ENCODE measurements at places on chromosomes 4 and X.

- DNase-seq: no peak
Measured at GRCh38 chr4:5477613-5478012, 230.7 kb downstream of the EVC2 start.

DNA sequence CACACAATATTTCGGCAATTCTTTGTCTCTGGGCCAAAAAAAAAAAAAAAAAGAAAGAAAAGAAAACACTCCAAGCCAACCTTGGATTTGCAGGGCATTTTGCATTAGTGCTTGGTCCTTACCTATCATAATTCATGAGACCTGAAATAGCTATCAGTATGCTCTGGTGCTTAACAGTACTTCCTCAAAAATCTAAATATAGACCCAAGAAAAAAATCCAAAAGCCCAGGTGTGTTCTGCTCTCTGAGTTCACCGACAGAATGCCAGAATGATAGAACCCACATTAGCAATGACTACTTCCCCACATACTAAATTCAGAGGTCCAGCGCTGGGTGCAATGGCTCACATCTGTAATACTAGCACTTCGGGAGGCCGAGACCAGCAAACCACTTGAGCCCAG is 42.9 kb downstream of the ABCG2 start:
- no peak for DNase-seq

DNA sequence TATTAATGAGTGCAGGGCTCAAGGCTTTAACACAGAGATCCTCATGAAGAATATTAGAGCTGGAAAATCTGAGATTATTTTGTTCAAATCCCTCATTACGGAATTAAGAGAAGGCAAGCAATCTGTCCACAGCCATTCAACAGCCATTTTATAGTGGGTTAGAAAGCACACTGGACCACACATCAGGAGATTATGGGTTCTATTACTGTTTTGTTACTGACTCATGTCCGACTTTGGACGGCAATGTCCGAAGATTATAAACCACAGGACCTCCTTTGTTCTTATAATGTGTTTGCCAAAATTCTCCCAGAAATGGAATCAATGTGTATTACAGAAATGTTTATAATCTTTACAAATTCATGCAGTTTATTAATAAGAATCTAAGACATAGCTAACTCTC is 8.1 kb downstream of the LAMTOR3 start:
- no peak for DNase-seq

DNA sequence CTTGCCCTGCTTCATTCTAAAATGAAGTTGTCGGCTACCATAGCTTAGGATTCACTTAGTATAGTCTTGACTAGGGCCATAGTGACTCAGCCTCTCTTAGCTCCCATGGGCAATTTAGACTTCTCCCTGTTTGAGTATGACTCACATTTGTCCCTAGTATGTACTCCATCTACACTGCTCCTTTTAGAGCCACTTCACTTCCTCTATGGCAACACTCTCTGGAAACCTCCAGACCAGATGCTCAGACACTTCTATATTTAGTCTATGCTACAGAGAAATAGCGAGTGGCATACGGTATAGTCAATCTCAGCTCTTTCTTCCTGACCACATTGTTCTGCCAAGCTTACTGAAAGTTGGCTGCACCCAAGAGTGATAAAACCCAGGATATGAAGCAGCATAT is 11.2 kb downstream of the MEPE start:
- DNase-seq: peak; percentile 95

DNA sequence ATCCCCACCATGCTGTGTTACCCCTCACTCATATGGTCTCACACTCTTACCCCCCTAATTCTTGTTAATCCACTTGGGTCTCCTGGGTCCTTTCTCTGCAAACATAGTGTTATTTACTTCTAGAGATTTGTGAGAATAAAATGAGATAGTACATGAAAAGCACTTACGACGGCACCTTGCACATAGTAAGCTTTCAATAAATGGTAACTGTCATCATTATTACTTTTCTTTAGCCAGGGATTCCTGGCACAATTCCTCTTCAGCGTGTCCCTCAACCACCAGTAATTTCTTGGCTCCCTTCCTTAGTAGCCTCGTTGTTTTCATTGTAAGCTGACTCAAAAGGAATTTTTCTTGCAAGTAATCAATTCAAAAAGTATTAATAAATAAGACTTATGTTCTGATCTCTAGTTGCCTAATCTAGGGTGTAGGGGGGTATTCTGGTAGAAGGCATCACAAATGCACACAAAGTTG is 30.1 kb upstream of the RBMX start:
- peak; percentile 29 for DNase-seq

GRCh38 chr4:38582889-38583470 is 81.0 kb upstream of the KLF3 start:
- DNase-seq: peak; percentile 11

DNA sequence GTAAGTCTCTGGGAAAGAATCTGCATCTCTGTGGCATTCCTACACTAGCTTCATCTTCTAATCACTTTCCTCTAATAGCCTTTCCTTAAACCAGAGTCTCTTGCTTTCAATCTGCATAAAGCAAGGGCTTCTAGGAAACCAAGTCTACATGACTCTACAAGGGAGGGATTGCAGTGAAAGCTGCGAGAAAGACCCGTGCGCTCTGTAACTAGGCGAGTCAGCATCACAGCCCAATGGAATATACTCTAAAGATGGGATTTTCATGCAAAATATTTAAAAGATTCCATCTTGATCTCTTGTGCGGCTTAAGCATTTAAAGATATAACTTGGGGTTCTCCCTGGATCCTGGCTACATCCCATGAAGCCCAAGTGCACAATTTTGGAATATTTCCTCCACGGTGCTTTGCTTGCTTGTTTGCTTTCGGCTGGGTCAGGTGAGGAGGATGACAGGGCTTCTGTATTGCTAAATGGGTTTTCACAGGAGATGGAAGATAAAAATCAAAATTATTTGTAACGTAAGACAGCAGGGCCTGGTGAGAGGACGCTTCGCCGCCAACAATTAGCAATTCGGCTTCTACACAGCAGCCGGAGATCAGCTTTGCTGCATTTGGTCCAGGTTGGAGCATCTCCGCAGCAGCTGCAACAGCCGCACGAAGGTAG is 687 bp upstream of the GRIA2 start:
- peak; percentile 66 for DNase-seq

GRCh38 chr4:158229768-158230167 is 19.5 kb downstream of the TMEM144 start:
- DNase-seq: no peak

- no peak for DNase-seq
Measured at GRCh38 chr4:11010624-11011023, 326.1 kb upstream of the CLNK start.

DNA sequence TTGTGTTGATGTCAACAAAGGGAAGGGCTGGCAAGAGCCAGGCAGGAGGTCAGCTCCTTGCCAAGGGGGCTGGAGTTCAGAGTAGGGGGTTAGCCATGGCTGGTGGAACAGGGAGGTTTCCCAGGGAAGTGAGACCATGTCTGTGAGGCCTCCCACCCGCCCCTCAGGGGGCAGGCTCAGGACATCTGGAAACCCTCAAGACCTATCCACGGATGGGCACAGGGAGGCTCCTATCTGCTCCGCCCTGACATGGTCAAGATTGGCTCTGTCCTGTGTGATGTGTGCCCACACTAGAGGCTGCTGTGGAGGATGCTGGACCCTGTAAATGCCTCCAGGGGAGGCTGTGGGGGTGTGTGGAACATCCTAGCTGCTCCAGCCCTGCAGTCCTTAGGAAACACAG is 8.0 kb upstream of the TMEM185A start:
- DNase-seq: no peak

DNA sequence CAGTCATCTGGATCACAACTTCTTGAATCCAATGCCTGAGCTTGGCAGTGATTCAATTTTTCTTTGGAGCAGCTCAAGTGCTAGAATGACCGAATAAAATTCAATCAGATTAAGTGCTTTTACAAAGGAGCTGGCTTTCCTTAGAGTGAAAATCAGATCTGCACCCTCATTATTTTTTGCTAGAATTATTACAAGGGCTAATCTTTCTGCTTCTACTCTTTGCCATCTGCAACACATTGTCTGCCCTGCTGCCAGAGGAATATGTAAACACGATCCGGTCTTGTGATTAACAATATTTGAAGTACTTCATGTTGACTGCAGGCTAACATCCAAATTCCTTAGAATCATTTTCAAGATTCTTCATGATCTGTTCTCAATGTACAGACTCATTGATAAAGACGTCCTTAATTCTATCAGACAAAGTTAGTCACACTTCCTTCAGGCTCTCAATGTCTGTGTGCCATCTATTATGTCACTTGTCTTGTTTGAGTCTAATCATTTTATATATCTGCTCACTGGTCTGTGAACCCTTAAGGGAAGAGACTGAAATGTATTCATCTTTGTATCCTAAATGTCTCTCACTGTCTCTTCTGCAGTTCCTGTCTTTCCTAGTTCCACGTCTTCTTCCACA is 531.2 kb downstream of the GALNTL6 start:
- DNase-seq: no peak

DNA sequence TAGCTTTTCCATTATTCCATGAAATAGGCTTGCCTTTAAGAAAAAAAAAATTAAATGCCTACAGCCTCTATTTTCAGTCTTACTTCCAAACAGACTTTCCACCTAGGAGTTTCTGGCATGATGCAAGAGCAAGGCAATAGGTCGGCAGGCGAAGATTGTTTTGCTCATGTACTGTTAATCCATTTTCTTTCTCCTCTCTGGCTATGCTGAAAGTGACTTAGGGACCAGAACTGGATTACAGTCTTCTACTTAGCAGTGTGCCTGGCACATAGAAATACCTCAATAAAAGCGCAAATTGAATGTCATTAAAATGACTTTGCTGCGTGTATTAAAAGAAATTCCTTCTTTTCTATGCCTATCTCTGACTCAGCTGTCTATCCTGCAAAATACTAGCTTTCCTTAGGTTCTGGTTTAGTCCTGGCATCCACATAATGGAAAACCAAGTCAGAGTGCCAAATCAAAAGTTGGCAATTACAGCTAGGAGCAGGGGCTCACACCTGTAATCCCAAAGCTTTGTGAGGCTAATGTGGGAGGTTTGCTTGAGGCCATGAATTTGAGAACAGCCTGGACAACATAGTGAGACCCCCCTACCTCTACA is 51.9 kb downstream of the CC2D2A start:
- DNase-seq: no peak

GRCh38 chr4:108980455-108981239 is 217.8 kb upstream of the ETNPPL start:
- DNase-seq: no peak

DNA sequence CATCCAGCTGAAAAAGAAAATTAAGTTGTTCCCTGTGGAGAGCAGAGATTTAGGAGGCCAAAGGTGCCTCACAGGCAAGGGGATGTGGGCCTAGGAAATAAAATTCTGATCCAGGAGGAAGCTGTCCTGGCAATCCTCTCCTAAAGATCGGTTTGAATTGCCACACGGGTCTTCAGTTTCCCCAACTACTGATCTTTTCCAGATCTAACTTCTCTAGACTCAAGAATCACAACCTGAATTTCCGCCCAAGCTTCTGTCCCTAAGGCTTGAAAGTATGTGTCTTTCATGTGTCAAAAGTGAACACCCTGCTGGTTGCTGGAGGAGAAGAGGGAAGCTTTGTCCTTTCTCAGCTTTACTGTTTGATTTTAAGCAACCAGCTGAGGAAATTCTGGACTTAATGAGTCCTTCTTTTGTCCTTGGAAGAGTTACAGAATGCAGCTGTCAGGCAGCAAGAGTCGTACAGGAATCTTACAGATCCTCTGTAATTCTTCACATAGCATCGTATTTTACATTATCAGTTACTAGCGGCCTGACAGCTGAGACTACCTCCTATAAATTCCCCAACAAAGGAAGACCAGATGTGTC is 93.8 kb downstream of the INPP4B start:
- DNase-seq: peak; percentile 33

DNA sequence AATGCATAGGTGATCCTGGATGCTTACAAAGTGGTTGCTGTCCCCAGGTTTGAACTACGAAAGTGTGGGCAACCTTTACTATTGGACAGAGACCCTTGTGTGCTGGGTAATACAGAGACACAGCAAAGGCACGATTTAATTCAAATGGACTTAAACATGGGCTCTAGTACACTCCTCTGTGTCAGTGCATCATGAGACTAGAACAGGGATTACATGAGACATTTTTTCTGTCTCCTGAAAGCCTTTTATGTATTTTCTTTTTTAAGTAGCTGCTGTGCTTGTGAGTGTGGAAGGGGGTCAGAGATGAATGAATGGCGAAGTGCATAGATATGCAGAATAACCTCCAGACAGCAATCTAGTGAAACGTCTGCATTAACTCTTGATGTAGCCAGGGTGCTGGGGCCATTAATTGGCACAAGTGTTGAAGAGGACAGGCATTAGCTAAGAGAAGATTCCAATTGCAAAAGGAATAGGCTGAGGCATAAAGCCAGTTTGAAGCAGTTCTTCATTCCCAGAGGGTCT is 218.4 kb downstream of the STIM2 start:
- DNase-seq: no peak

GRCh38 chr4:84937381-84937977 is 29.0 kb downstream of the WDFY3 start:
- no peak for DNase-seq

GRCh38 chr4:187516224-187516623 is 479.3 kb upstream of the ZFP42 start:
- DNase-seq: no peak

GRCh38 chrX:16843208-16843909 is 26.8 kb downstream of the RBBP7 start:
- DNase-seq: no peak

- DNase-seq: no peak
Measured at GRCh38 chr4:150382028-150382427, 199.9 kb upstream of the MAB21L2 start.

GRCh38 chr4:124633285-124633941 is 79.1 kb downstream of the ANKRD50 start:
- no peak for DNase-seq

DNA sequence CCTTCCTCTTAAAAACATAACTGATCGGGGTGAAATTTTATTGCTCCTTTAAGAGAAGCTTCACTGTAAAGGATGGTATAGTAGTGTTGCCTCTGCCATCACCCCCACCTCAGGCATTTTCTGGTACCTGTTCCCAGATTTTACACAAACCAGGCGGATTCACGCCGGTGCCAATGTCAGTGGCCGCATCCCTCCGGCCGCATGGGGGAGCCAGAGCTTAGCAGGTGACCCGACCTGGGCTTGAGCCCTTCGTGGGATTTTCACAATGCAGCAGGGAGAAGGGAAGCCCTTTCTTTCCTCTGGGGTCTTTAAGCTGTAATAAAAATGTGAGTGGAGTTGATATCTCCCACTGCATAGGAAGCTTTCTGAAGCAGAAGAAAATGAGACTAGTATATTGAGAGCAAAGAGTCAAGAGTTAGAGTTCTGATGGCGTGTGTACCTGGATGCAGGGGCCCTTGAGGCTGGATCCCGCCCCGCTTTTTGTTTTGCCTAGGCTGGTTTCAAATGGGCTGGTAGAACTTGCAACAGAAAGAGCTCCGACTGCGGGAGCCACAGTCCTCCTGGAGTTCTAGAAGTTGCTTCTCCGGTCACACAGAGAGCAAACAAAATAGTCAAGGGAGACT is 59.4 kb downstream of the POLR2B start:
- peak; percentile 34 for DNase-seq

GRCh38 chrX:23904096-23904495 is 3.6 kb downstream of the APOO start:
- no peak for DNase-seq

DNA sequence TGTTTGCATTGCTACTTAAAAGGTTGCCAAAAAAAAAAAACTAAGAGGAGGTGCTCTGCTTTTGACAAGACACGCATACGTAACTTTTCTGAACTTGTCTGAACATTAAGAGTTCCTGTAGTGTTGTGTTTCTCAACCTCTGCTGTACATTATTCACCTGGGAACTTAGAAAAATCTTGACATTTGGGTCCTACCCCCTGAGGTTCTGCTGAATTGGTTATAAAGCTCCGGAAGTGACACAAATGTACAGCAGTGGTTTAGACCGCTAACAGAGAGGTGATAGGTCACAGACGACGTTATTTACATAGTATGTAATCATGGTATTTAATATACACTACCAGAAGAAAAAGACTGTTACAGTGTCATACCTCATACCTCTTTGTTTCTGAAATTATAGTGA is 61.1 kb downstream of the CPEB2 start:
- DNase-seq: no peak
